Stimulated activated CD4-positive, alpha-beta T cell treated with anti-CD3 and anti-CD28 coated beads, Interleukin-1b, Interleukin-23, amount 100 ng/mL, for 4 hours (primary cell): ENCODE measurements at places on chromosomes 6 and 20.

- no peak for DNase-seq
Measured at GRCh38 chr20:47315339-47316056, 41.0 kb downstream of the ZMYND8 start.

- no peak for DNase-seq
Measured at GRCh38 chr20:32457479-32457986, 99.4 kb downstream of the ASXL1 start.

DNA sequence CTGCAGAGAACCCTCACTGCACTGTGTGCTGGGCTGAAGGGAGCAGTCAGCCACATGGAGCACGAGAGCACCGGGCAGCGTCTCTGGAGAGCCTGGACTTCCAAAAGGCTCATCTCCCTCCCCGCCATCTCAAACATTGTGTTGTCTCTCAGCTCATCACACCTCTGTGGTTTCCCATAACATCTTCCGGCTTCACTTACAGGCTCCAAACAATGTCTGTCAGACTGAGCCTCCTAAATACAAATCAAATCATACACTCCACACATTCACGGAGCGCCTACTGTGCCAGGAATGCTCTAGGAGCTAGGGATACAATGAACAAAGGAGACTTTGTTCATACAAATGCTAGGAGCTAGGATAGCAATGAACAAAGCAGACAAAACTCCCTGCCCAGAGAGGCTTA is 398.0 kb downstream of the RNGTT start:
- no peak for DNase-seq

DNA sequence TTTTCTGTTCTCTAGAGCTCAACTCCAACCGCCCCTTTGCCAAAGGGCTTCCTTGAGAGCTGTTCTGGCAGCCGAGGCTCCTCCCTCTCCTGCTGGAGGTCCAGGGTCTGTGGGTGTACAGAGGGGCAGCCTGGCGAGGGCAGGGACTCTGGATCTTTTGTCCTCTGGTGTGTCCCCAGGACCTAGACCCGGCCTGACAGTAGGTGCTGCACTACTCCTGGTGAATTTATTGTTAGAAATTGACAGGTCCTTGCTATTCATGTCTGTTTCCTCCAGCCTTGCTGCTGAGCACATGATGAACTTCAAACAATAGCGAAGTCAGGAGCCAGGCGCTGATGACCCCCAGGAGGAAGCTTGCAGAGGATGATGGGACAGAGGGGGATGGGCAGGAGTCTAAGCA is 234.7 kb upstream of the SULF2 start:
- no peak for DNase-seq

GRCh38 chr6:118574051-118574865 is 26.2 kb downstream of the PLN start:
- no peak for DNase-seq
